Left ventricle myocardium inferior (tissue), 1 donor: ENCODE measurements at places on chromosomes 7 and 10. TPM values are rescaled to one million over a fixed set of nuclear protein-coding genes. Genes with fewer than 3 reads are reported as not detected.

The TMEM209 gene
- total RNA-seq = 9.9 TPM

The PRSS37 gene
- total RNA-seq = not detected

The BEND7 gene
- total RNA-seq = 14.7 TPM

The PAOX gene
- 2.9 TPM for total RNA-seq

The NODAL gene
- total RNA-seq = 0.16 TPM

The PMPCB gene
- total RNA-seq = 78.1 TPM

The SPOCK2 gene
- 8.6 TPM for total RNA-seq

The CYP2E1 gene
- 1.1 TPM for total RNA-seq

The CHN2 gene
- total RNA-seq = 36.1 TPM

DNA sequence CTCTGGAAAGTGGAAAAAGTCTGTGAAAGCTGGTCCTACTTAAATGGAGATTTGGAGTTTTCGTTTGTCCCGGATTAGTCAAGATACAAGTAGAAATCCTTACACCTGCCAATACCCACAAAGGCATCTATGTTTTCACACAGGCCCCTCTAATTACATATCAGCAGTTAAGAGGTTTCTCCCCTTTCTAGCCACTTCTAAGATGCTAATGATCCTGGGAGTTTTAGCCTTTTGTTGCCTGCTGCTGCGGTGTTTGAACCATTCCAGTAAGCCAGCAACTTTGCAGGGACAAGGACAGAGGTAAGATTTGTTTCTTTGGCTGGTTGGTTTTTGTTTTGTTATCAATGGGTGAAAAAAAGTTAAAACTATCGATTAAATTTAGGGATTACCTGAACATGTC lies 5.8 kb upstream of the C1QL3 start:
- no peak for DNase-seq

- no peak for DNase-seq
Observed at GRCh38 chr7:155570171-155570958, 24.0 kb upstream of the CNPY1 start.

GRCh38 chr7:148261523-148261922 lies 329.0 kb upstream of the C7orf33 start:
- no peak for DNase-seq

- no peak for DNase-seq
Observed at GRCh38 chr10:89909752-89910151, 208.4 kb downstream of the KIF20B start.

GRCh38 chr7:120229084-120229483 lies 43.9 kb upstream of the KCND2 start:
- DNase-seq = no peak

DNA sequence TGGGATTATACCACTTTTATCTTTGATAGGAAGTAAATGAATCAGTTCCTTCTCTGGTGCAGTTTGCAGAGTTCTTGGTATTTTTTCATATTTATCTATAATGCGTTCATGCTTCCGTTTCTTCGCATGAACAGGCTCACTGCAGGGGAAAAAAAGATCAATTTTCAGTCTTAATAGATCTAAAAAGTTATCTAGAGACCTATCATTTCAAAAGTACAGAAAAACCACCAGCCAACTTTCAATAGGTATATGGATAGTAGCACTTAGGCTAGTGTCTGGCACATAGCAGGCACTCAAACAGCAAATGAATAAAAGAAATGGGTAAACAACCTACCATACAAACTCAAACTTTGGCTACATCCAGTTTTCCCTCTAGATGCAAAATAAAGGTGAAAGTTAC lies 5.5 kb downstream of the NOC3L start:
- no peak for DNase-seq

- DNase-seq = no peak
Observed at GRCh38 chr7:1753564-1753867, 83.4 kb downstream of the ELFN1 start.

DNA sequence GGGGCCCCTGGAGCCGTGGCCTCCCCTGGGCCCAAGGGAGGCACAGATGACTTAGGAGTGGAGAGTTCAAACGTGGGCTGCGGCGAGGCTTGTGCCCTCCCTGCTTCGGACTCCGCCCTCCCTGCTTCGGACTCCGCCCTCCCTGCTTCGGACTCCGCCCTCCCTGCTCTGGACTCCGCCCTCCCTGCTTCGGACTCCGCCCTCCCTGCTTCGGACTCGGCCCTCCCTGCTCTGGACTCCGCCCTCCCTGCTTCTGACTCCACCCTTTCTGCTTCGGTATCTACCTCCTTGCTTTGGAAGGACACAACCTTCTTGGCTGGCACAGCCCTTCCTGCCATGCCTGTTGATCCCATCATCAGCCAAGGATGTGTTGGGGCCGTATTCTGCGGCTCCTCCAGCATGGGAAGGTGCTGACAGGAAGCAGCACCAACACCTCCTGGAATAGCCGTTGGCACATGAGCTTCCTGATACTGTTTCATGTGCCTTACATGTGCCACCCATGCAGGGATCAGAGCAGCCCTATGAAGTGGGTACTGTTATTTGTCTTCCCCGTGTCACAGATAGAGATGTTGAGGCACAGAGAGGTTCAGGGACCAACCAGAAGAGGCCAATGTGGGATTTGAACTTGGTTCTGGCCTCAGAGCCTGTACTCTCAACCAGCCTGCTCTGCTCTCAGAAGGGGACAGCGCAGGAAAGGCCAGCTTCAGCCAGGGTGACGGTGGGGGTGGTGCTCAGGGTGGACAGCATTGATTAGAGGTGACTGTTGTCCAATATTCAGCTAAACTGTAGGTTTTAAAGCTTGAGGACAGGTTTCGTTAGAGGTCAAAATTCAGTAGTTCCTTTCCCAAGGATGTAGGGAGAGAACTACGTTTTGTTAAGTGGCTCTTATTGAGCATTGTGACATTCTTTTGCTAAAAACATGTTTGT lies 114.5 kb downstream of the NKX6-2 start:
- peak; percentile 33 for DNase-seq

- no peak for DNase-seq
Observed at GRCh38 chr10:83991986-83992753, 147.1 kb upstream of the GHITM start.

GRCh38 chr10:34193931-34194626 lies 621.0 kb downstream of the PARD3 start:
- DNase-seq = no peak

DNA sequence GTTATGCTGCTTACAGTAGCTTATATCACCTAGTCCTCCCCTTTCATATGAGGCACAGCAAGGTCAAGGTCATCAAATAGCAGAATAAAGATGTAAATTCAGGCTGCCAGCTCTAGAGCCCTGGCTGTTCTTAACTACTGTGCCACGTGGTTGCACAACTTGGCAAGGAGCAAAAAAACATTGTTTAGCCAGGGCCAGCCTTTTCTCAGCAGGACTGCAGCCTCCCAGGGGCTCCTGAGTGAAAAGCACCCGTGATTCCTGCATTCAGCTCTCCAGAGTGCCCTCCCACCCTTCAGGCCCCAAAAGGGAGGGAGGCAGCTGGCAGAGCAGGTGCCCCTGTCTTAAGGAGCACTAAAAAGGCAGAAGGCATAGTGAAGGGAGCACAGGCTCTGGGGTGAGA lies 31.8 kb upstream of the TM9SF3 start:
- DNase-seq = peak; percentile 36
